ENCODE measurements at places on chromosomes 5 and 9.

DNA sequence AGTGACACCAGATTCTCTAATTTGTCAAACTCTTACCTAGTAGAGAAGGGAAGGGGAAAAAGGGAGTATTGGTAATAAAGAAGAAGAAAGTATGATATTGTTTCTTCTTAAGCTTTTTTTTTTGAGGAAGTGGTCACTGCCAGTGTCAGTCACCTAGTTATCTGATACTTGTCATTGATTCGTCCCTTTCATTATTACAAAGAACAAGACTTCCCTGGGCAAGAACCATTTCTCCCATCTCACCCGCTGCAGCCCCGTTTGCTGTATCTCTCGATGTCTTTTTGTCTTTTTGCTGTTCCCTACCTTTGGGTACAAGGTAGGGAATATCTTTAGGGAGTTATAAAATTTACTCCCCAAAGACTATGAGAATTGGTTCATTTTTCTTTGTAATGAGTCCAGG lies 249.0 kb downstream of the ARHGAP26 start:
- no peak for DNase-seq

GRCh38 chr5:77355751-77356150 lies 136.4 kb downstream of the WDR41 start:
- no peak for DNase-seq

GRCh38 chr5:123101556-123101955 lies 12.5 kb downstream of the PRDM6 start:
- no peak for DNase-seq

DNA sequence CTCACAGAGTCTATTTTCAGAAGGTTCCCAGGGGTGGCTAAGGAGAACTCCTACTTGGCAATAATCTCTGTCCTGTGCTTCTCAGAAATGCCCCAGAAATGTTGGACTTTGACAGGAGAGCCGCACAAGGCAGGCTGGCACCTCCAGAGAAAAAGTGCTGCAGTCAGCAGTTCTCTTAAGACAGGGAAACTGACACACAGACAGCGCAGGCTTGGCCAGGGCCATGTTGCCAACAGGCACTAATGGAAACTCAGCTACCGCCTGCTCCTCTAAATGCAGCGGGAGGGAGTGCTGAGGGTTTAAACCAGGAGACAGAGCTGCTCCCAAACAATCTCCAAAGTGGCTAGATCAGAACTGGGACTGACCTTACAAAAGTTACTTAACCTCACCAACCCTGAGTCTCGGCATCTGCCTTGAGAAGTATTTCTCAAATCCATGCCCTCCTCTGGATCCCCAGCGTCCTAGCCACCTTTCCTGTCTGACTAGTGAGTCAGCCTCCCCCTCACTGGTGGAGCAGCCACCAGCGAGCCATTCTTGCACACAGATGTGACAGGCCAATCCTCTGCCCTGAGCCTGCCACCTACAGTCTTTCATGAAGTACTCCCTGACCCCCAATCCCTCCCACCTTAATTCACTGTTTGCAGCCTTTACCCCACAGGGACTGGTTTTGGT lies 186.4 kb downstream of the CDK5RAP2 start:
- peak; percentile 56 for DNase-seq

GRCh38 chr9:69760278-69760610 lies 433 bp upstream of the PTAR1 start:
- DNase-seq: no peak

GRCh38 chr5:88708682-88709398 lies 174.1 kb downstream of the MEF2C start:
- no peak for DNase-seq

DNA sequence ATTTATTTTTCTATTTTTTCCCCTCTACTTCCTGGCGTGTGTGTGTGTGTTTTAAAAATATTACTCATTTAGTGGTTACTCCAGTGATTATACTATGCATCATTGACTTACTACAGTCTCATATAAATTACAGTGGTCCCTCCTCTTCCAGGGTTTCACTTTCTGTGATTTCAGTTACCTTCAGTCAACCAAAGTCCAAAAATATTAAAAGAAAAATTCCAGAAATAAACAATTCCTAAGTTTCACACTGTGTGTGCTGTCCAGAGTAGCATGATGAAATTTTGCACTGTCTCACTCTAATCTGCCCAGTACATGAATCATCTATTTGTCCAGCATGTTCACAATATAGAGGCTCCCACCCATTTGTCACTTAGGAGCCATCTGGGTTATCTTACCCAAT lies 47.4 kb upstream of the CCDC112 start:
- DNase-seq: peak; percentile 57

GRCh38 chr5:130627145-130627544 lies 537.9 kb downstream of the HINT1 start:
- DNase-seq: no peak

DNA sequence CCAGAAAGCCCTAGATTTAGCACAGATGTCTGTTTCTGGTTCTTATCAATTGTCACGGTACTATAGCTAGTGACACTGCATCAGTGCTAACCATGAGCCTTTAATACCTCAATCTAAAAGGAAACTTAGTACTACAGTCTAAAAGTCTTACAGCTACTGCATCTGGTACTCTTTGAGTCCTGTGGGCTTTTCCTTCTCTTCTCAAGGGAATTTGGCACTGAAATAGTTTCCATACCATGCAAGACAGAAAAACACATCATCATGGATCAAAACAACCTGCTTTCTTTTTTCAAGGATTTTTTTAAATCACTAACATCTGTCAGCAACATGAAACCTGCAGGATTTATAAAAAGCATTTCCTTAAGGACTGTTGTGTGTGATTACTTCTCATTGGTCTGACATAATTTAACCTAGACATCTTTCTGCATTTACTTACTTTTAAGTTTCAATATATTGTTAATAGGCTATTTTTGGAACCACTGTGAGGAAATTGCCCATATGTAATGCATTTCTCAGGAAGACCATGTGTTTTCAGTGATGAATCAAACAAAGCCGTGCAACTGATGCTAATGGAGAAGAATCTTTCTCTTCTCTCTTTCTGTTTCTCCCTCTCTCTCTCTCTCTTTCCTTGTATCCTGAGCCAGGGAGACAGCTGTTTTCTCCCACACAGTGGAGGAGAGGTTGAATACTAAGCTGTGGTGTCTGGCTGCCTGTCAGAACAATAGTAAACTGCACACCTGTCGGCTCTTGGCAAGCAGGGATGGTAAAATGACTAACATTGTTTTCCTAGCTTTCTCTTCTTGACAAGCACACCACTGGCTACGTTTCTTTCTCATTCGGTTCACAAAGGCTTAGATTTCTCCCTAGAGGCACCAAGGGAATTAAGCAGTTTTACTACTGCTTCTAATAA lies 273.4 kb downstream of the CSNK1G3 start:
- peak; percentile 85 for DNase-seq

GRCh38 chr5:181245427-181246275 lies 1.9 kb upstream of the RACK1 start:
- DNase-seq: no peak

DNA sequence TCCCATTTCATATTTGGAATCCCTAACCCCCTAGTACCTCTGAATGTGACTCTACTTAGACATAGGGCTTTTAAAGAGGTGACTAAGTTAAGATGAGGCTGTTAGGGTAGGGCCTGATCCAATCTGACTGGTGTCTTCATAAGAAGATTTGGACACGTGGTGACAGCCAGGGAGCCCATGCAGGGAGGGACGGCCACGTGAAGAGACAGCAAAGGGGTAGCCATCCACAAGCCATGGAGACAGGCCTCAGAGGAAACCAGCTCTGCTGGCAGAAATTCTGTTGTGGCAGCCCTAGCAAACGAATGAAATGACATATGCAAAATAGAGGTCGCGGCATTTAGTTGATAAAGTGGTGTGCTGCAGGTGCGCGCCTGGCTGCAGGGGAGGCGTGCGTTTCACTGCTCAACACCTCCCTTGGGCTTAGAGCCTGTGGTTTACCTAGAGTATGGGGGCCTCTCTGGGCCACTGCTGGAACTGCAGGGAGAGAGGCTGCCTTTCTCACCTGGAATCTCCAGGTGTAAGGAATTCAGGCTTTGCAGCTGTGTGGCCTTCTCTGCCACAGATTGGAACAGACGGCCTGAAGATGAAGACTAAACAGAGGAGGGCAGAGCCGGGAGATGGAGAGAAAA lies 7.1 kb upstream of the AFAP1L1 start:
- DNase-seq: no peak

DNA sequence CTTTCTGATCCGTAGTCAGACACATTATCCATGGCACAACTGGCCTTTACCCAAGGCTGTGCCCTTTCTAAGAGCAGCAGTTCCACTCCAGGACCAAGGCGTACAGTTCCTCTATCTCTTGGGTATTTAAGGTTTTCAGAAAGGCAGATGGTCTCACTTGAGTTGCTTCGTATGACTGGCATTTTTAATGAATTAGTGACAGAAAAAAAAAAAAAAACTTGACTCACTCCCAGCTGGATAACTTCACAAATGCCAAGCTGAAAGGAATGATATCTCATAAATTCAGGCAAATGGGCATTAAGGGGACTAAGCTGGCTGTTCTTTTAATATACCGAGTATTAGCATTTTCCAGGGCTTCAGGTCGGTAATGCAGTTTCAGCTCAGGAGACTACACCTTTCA lies 60.7 kb downstream of the SLC24A2 start:
- no peak for DNase-seq

GRCh38 chr5:94480486-94480885 lies 137.9 kb downstream of the KIAA0825 start:
- DNase-seq: no peak

All from fibroblast of gingiva (primary cell).